ENCODE measurements at places on chromosomes 4 and X.

GRCh38 chr4:177460460-177460859 lies 18.2 kb upstream of the AGA start:
- no peak for DNase-seq

DNA sequence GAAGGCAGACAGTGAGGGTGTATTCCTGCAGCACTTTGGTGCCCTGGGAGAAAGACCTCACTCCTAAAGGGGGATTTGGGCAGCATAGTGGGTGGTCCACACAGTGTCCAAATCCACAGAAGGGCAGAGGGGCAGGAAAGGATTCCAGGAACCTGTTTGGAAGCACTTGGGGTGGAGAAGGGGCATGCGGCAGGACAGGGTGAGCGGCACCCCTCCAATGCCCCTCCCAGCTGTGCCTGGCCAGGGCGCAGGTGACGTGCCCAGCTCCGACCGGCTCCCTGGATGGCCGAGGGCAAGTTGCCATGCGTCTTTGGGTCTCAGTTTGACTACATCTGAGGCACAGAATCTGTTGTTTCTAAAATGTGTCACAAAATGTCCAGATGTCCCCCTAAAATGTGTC lies 66.5 kb upstream of the HMX1 start:
- DNase-seq: no peak

- DNase-seq: no peak
Observed at GRCh38 chrX:3465017-3465416, 118.6 kb upstream of the MXRA5 start.

DNA sequence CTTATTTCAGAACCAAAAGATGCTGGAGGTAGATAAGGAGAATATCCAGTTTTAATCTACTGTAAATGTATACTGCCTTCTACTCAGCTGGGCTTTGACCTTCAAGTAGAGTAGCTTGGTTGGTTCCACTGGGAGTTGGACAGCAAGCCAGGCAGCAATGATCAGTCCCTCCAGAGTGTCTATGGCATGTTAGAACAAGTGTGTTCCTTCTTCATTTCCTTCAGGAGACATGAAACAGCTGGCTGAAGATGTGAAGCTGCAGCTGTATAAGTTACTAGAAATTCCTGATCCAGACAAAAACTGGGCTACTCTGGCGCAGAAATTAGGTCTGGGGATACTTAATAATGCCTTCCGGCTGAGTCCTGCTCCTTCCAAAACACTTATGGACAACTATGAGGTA lies 111.1 kb downstream of the NFKB1 start:
- no peak for DNase-seq

- DNase-seq: no peak
Observed at GRCh38 chrX:10142041-10142599, 14.7 kb upstream of the CLCN4 start.

- no peak for DNase-seq
Observed at GRCh38 chr4:109877400-109877799, 29.5 kb downstream of the LRIT3 start.
